Hypothalamus (tissue), 51 donors: ENCODE measurements at places on chromosomes 5 and 9.

GRCh38 chr9:118670011-118670953 is 699.0 kb downstream of the BRINP1 start:
- DNase-seq = no peak

- DNase-seq = no peak
Observed at GRCh38 chr5:178370102-178370501, 137.5 kb upstream of the PHYKPL start.

GRCh38 chr5:13943676-13944075 is 812 bp downstream of the DNAH5 start:
- no peak for DNase-seq

GRCh38 chr5:74233571-74233970 is 407.0 kb downstream of the ENC1 start:
- DNase-seq = no peak

GRCh38 chr5:149410721-149411432 is 31.8 kb upstream of the IL17B start:
- no peak for DNase-seq

DNA sequence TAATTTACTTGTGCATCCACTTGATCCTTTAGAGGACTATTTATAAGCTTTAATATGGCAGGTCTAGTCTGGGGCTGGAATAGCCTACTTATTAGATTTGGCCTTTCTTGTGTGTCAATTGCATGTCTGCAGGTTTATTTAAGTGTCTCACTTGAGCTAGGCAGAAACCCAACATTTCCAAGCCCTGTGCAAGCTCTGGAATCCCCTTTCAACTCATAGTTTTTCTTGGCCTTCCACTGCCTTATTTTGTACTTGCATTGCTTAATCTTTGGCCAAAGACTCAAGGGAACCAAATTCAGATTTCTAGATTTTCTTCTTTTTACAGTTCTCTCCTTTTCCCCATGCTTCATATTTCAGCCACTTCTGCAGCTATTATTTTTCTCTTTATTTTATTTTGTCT is 102.4 kb upstream of the RFX3 start:
- DNase-seq = no peak

GRCh38 chr9:137300567-137301080 is 1.4 kb downstream of the NRARP start:
- no peak for DNase-seq

- peak; percentile 30 for DNase-seq
Observed at GRCh38 chr9:131606896-131607567, 61.7 kb downstream of the PRRT1B start.

- DNase-seq = no peak
Observed at GRCh38 chr9:126695186-126695585, 81.5 kb downstream of the LMX1B start.

DNA sequence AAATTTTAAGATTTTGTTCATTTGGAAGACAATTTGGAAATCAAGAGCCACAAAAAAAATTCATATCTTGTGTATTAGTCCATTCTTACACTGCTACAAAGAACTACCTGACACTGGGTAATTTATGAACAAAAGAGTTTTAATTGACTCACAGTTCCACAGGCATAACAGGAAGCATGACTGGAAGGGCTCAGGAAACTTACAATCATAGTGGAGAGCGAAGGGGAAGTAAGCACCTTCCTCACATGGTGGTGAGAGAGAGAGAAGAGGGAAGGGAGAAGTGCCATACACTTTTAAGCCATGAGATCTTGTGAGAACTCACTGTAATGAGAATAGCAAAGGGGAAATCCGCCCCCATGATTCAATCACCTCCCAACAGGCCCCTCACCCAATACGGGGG is 274.4 kb downstream of the KCNN2 start:
- DNase-seq = no peak

DNA sequence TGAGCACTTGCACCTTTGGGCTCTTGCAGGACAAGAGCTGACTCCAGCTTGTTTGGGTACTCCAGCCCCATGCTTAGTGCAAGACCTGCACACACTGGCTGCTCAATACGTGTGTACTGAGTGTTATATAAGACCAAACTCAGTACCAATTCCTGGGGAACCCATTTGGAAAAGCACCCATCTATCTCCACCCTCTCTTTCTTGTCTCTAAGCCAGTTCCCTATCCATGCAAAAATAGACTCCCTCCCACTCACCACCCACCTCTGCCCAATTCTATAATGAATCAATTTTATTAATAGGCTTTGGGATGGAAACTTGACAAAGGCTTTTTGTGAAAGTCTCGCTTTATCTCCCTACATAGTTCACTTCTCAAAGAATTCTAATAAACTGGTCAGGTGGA is 60.9 kb upstream of the CPLX2 start:
- no peak for DNase-seq

- no peak for DNase-seq
Observed at GRCh38 chr5:89300426-89300970, 417.5 kb upstream of the MEF2C start.

GRCh38 chr5:133957591-133957990 is 10.8 kb downstream of the C5orf15 start:
- DNase-seq = no peak

DNA sequence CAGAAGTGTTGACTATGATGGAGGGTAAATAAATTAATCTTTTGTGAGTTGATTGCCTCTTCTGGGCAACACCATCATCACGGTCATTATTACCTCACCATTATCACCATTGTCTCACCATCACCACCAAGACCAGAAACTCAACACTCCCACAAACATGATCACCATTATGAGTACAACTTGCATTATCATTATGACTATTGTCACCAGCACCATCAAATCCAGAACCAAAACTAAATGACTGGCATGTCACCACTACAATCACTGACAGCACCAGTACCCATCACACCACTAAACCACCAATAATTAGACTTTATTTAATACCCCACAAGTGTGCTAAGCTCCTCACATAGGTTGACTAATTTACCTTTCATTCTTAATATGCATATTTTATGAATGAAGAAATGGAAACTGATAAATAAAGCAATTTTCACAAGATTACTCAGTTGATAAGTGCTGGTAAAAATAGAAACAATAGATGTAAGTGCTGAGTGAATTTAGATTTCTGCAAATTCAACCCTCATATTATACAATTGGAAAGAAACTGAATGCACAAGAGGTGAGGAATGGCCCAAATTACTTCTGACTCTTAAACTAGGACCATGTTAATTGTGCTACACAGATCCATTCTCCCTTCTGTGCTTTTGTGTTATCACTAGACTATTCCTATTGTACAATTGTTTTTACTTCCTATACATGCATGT is 517.8 kb upstream of the PAPPA start:
- no peak for DNase-seq

DNA sequence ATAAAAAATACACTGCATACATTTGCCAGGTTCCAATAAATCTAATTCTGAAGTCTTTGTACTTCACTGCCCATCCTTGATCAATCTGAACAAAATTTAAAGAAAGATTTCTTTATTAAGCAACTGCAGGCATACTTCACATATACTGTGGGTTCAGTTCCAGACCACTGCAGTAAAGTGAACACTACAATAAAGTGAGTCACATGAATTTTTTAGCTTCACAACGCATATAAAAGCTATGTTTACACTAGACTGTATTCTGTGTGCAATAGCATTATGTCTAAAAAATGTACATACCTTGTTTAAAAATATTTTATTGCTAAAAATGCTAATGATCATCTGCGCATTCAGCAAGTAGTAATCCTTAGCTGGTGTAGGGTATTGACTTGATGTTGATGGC is 52.1 kb downstream of the SSBP2 start:
- DNase-seq = no peak

- DNase-seq = no peak
Observed at GRCh38 chr5:155094455-155094854, 80.9 kb downstream of the KIF4B start.

GRCh38 chr5:34609951-34610441 is 46.1 kb upstream of the RAI14 start:
- DNase-seq = no peak

DNA sequence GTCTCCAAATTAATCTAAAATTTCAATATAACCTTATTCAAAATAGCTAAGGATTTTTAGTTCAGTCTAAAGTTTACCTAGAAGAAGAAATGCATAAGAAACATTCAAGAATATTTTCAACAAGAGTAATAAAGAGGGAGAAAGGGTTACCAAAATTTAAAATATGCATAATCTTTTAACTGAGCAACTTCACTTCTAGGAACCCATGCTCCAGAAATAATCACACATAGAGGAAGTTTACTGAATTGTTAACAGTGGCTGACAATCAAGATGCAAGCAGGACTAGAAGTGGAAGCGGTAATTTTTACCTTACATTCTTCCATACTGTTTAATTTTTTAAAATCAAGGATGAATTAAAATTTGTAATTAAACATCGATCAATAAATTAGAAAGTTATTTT is 1.9 kb downstream of the PJA2 start:
- no peak for DNase-seq

DNA sequence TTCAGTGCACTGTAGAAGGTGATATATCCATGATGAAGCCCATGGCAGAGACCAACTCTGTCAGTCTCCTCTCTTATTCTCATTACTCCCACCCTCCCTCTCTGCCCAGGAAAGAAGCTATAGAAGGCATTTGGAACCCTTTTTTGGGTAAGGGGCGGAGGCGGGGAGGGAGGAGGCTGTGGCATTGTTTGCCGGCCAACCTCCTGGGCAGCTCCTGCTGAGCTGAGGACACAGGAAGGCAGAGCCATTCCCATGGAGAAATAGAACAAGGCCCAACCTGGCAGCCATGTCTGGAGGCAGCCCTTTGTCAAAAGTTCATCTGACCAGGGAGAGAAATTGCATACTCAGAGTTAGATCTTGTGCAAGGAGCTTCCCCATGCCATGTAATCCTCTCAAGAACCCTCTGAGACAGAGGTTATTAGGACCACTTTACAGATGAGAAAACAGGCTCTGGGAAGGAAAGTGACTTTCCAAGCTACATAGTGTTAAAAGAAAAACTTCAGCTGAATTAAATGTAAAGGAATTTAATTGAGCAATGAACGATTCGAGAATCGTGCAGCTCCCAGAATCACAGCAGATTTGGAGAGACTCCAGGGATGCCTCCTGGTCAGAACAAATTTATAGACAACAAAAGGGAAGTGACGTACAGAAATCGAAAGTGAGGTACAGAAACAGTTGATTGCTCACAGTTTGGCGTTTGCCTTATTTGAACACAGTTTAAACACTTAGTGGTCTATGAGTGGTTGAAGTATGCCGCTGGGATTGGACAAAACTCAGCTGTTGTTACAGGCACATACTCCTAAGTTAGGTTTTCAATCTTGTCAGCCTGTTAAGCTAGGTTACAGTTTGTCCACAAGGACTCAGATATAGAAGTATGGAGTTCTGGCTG is 158.6 kb downstream of the MELK start:
- DNase-seq = no peak

DNA sequence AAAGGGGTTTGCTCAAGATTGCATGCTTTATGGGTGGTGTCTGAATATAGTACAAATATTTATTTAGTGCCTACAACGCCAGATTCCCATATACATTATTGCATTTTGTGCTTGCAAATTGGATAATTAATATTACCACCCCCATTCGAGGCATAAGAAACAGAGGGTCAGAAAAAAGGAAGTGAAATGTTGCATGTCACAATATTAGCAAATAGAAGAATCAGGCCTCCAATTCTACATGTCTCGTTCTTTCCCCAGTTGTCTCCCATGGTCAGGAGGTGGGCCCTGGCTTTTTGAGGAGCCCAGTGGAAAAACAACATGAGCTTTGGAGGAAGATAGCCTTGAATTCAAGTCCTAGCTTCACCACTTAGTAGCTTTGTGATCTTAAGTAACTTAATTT is 98.1 kb upstream of the CCDC112 start:
- DNase-seq = no peak

- DNase-seq = peak; percentile 26
Observed at GRCh38 chr9:14400658-14400995, 86.7 kb upstream of the NFIB start.

GRCh38 chr5:71645030-71645429 is 57.9 kb downstream of the MCCC2 start:
- DNase-seq = no peak

GRCh38 chr5:24555229-24555628 is 89.5 kb downstream of the CDH10 start:
- DNase-seq = no peak

DNA sequence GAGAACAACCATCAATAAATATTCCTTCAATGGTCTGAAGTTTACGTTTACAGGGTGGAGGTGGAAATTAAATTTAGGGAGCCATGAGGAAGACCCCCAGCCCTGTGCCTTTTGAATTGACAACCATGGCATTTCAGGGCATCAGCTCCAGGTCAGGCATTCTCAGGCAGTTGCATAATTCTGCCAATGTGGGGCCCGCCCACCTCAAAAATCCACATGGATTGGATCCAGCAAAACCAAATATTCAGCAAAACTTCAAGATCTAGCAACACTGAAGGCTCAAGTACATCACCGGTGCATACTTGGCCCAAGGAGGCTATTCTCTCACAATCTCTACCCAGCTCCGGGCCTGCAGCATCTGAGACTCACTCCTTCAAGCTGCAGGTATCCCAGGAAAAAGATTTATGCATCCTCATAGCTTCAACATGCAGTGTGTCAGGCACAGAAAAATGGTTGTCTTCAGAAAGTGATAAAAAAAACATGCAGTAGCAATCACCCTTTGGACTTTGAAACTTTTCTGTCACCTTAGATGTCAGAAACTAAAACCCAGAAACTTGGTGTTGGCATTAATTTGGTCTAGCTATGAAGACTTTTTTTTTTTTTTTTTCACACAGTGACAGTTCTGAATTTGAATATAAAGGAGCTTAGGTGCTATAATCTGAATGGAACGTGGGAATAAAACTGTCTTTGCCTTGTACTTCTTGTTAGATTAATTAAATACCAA is 21.4 kb upstream of the ANXA2R start:
- no peak for DNase-seq

DNA sequence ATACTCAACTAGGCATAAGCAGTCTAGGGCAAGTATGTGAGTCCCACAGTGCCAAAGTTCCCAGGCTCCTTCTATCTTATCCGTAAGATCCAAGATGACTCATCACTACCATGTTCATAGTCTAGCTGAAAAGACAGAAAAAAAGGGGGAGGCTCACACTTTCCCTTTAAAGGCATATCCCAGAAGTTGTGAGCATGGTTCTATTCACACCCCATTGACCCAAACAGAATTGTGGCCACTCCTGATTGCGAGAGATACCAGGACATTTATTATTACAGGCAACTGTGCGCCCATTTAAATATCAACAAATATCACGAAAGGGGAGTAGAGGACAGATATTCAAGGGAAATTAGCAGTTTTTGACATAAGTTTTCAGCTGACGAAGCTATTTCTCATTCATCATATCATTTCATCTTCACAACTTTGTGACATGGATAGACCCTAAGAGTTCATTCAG is 8.1 kb upstream of the PFDN1 start:
- DNase-seq = no peak

DNA sequence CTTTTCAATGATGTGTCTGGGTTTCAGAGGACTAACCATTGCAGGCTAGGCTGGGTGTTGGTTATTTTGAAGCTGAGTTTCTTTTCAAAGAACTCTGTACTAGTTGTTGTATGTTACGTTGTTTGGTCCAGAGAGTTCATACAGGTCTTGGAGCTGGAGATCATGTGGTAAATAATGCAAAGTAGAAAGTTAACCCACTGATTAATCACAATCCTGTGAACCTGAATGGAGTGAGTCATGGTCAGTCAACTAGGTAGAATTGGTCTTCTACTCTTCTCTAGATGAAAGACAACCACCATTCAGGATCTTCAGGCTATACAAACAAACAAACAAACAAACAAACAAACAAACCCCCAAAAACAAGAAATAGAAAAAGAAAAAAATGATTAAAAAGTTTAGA is 388.9 kb upstream of the ACTBL2 start:
- DNase-seq = no peak
